Neural cell (in vitro differentiated cells): ENCODE measurements at places on chromosomes 7 and 10. TPM values are rescaled to one million over a fixed set of nuclear protein-coding genes. Genes with fewer than 3 reads are reported as not detected.

NUPR2 gene
- polyA plus RNA-seq, result not detected in 2 replicates

GNAI1 gene
- 69.3 and 71.2 TPM in 2 replicates for polyA plus RNA-seq

CCDC71L gene
- 37.2 and 38.3 TPM in 2 replicates for polyA plus RNA-seq

IMPDH1 gene
- polyA plus RNA-seq, result 49.5 and 49.7 TPM in 2 replicates

TRIM73 gene
- polyA plus RNA-seq, result 15.2 and 21.0 TPM in 2 replicates

INMT gene
- 0.66 TPM in 1 of 2 replicates, not detected in the other for polyA plus RNA-seq

TRIM50 gene
- polyA plus RNA-seq, result not detected in 2 replicates

DRGX gene
- polyA plus RNA-seq, result not detected in 2 replicates

ZNF679 gene
- not detected in 2 replicates for polyA plus RNA-seq

BLNK gene
- polyA plus RNA-seq, result not detected in 2 replicates

TACC2 gene
- 17.6 and 19.9 TPM in 2 replicates for polyA plus RNA-seq

NUDT13 gene
- polyA plus RNA-seq, result 1.8 and 3.2 TPM in 2 replicates

CTBP2 gene
- 59.5 and 67.6 TPM in 2 replicates for polyA plus RNA-seq

HYAL4 gene
- 0.64 TPM in 1 of 2 replicates, not detected in the other for polyA plus RNA-seq

NAT16 gene
- 4.0 and 4.5 TPM in 2 replicates for polyA plus RNA-seq

RNF32 gene
- 1.8 and 2.6 TPM in 2 replicates for polyA plus RNA-seq

SMIM30 gene
- 57.4 and 62.8 TPM in 2 replicates for polyA plus RNA-seq

ENTPD1 gene
- 0.14 and 0.57 TPM in 2 replicates for polyA plus RNA-seq

SLC26A4 gene
- polyA plus RNA-seq, result not detected in 2 replicates

MOSPD3 gene
- polyA plus RNA-seq, result 26.5 and 27.9 TPM in 2 replicates

PNLIP gene
- not detected in 2 replicates for polyA plus RNA-seq

CCDC146 gene
- 12.1 and 13.0 TPM in 2 replicates for polyA plus RNA-seq

PAPSS2 gene
- polyA plus RNA-seq, result 0.24 and 0.36 TPM in 2 replicates

PTPRZ1 gene
- 11.8 and 14.0 TPM in 2 replicates for polyA plus RNA-seq

PRKCQ gene
- 0.26 and 0.61 TPM in 2 replicates for polyA plus RNA-seq

RARRES2 gene
- 0.71 TPM in 1 of 2 replicates, not detected in the other for polyA plus RNA-seq

SPDYE6 gene
- polyA plus RNA-seq, result not detected in 2 replicates

SLC26A3 gene
- not detected in 2 replicates for polyA plus RNA-seq

GRM8 gene
- polyA plus RNA-seq, result 1.5 TPM in 2 replicates

MOGAT3 gene
- not detected in 2 replicates for polyA plus RNA-seq

ADAM22 gene
- polyA plus RNA-seq, result 41.3 and 46.3 TPM in 2 replicates

C10orf62 gene
- polyA plus RNA-seq, result not detected in 2 replicates

OPN4 gene
- polyA plus RNA-seq, result not detected in 2 replicates

STEAP1 gene
- not detected in 2 replicates for polyA plus RNA-seq
